Stomach (tissue), 19 donors: ENCODE measurements at places on chromosomes 12 and 14. TPM values are rescaled to one million over a fixed set of nuclear protein-coding genes. Genes with fewer than 3 reads are reported as not detected.

GRCh38 chr14:75549169-75549568 is 26.9 kb downstream of the BATF start:
- no peak for DNase-seq

SSTR1 gene
- 1.2 TPM for total RNA-seq

DNA sequence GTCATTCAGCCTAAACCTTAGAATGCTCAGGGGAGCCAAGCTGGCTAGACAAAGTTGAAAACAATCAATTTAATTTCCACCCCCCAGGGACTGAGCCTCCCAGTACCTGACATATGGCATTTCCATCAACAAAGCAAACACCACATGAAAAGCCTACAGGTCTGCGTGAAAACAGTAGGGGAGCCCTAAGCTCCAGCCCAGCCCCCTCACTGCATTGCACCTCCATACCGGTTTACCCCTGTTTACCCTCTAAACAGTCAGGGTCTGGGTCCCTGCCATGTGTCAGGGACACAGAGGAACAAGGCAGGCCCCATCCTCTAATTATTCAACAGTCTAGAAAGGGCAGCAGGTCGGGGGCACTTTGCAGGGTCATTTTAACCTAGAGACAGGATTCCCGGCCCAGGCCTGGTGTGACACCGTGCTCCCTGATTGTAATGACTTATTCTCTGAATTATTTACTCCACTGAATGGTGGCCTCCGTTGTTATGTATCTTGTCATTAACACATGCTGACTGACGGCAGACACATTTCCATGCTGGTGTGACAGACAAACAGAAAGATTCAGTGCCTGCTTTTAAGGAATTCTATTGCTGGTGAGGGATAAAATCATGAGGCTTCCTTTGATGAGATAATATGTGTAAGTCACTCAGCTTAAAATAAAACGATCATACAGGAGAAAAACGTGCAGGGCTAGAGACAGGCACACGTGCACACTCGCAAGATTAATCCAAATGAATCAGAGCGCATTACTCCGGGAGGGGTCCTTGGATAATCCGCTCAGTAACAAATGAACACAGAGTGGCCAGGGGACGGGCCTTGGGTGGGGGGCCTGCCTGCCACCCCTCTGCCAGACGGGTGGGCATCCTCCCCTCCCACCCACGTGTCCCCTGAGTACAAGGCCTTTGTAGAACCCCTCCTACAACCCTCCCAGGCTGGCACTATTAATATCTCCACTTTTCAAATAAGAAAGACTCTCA is 23.2 kb downstream of the CCDC88C start:
- DNase-seq: no peak

DNA sequence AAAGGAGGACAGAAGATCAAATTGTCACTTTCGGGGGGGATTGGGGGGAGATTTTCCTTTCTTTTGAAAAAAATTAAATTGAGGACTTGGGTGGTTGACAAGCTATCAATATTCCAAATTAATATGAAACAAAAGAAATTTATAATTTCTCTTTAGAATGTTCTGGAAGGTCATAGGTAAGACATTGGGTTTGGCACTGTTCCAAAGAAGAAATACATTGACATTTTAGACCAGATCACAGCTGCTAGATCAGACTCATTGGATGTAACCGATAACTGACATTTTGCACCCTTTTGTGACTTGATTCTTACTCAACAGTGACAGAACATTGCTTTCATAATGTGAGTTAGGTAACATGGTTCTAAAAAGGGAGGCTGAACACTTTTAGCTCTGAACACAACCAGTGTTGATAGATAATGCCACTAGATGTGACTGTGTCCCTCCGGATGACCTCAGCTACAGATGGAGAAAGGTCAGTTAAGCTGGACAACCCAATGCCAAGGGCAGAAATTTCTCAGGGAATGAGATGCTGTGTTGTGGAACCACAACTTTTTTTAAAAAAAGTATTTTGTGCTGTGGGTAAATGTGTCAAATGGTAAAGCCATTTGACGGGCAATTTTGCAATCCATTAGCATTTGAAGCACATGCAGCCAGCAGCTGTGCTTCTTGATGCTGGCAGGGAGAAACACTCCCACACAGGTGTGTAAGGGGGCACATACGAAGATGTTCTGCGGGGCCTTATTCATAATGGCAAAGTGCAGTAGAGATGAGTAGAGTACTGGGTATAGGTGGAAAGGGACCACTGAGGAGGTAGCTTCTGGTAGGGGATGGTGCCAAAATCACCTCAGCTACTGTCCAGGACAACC is 62.9 kb downstream of the RFX4 start:
- no peak for DNase-seq

FGF23 gene
- total RNA-seq: not detected

GRCh38 chr12:30450872-30451271 is 244.8 kb downstream of the IPO8 start:
- DNase-seq: no peak

DNA sequence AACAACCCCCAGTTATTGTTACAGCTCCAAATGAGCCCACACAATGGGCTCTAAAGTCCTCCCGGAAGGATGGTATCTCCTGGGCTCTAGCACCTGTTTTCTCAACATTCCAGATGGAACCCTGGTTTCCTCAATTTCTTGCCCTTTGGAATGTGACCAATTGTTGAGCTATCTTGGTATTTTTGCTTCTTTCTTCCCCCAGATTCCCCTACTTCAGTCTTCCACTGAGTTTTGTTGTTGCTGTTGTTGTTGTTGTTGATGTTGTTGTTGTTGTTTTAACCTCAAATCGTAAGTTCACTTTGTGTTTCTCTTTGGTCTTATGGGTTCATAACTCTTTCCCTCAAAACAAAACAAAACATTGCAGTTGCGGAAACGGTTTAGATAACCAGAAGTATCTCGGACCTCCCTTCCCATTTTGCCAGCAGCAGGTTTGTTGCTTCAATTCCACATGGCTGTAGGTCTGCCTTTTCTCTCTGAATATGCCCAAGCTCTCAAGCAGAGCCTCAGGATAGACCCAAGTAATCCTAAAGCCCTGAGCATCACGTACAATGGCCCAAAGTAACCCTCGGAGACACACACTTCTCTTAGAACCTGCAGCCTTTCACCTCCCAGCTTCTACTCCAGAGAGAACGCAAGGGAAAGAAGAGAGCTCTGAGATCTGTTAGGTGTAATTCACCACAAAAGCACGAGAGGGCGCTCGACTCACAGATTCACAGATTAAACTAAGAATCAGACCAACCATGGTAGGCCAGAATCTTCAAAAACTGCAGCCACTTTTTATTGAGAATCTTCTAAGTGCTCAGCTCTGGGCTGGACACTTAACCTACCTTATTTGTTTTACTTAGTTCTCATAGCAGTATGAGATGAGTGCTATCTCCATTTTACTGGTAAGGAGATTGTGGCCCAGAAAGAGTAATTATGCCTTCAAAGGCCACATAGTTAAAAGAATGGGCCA is 1.0 kb upstream of the DDX23 start:
- peak; percentile 95 for DNase-seq

PLBD1 gene
- 0.87 TPM for total RNA-seq

GRCh38 chr12:10128687-10129086 is 1.3 kb downstream of the CLEC7A start:
- DNase-seq: no peak

PMCH gene
- not detected for total RNA-seq
